GM13977 (cell line): ENCODE measurements at places on chromosomes 5 and 9.

DNA sequence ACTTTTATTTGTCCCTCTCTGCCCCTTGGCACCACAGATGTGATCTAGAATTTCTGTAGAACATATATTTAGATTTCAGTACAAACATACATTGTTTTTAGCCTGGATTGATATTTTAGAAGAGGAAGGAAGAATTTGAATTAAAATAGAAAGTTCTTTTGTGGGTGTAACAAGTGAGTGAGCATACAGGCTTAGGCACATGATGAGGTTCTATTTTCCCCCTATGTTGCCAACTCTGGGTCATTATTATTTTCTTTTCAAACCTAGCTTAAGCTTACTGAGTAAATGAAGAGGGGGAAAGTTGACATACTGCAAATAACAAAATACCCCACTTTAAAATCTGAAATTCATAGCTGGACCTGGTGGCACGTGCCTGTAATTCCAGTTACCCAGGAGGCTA is 102.9 kb downstream of the GCNT1 start:
- DNase-seq, result no peak

DNA sequence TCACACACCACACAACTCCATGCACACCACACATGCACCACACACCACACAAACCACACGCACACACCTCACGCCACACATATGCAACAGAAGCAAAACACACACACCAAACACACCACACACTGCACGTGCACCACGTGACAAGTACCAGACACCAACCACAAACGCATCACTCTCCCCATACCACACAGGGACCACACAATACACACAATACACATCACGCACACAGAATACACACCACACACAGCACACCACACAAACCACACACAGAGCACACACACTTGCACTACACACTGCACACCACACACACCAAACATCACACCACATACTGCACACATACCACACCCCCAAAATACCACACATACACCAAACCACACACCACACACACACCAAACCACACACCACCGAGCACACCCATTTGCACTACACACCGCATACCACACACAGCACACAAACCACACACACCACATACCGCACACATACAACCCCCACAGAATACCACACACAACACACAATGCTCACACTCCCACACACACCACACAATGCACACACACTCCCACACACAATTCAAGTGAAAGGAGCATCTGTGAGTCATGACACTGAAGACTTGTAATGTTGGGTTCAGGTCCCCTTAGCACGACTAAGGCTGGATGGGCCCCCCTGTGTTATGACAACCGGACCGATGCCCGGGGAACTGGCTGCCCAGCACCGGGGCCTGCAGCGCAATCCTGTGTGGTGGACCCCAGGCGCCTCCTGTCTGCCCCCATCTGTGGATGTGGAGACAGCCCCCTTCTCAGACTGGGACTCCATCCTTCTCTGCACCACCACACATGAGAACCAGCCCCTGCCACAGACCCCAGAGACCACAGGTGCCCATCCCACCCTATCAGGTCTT is 6.0 kb upstream of the ZDHHC11 start:
- DNase-seq, result no peak

GRCh38 chr5:168334695-168335094 is 43.2 kb downstream of the WWC1 start:
- DNase-seq, result no peak

GRCh38 chr5:106258591-106259125 is 1412.1 kb downstream of the EFNA5 start:
- DNase-seq, result no peak

DNA sequence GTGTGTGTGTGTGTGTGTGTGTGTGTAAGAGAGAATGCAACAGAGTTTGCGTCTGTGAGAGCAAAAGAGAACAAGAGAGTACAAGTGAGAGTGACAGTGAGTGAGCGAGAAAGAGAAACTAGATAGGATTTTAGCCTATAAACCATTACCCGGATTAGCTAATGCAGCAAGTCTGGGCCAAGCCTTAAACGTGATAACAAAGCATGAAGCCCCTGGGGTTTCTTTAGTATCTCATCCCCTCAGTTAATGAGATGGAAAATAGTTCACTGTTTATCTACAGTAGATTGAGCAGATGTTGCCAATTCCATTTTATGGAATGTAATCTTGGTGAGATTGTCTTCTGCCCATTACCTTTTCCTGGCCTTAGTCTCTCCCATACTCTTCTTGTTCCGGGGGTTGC is 114.5 kb downstream of the MAT2B start:
- DNase-seq, result no peak

DNA sequence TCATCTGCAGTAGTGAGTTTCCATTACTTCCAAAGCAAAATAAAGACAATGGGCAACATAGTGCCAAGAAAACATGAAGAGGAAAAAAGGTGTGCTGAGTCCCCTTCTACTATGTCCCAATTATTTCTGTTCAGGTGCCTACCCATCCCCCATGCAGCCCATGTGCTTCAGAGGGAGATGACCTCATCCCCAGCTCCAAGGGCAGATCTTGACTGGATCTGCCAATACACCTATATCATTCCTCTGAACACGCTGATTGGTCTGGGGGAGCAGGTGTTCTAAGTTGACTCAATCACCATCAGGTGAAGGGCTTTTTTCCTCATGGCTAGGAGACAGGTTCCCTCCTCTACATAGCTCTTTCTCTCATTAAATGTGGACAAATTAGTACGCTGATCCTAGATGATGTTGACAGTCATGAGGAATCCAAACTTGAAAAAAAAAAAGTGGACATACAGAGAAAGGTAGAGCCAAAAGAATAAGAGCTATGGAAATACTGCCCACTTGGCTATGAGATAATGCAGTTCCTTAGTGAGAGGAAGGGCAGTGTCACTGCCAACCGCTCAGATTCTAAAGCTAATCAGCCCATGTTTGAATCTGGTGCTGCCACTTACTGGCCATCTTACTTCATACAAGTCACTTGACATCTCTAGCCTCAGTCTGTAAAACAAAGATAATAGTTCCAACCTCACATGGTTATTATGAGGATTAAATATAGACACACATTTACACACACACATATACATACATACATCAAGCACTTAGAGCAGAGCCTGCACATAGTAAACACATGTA is 23.1 kb downstream of the PRELID2 start:
- no peak for DNase-seq

DNA sequence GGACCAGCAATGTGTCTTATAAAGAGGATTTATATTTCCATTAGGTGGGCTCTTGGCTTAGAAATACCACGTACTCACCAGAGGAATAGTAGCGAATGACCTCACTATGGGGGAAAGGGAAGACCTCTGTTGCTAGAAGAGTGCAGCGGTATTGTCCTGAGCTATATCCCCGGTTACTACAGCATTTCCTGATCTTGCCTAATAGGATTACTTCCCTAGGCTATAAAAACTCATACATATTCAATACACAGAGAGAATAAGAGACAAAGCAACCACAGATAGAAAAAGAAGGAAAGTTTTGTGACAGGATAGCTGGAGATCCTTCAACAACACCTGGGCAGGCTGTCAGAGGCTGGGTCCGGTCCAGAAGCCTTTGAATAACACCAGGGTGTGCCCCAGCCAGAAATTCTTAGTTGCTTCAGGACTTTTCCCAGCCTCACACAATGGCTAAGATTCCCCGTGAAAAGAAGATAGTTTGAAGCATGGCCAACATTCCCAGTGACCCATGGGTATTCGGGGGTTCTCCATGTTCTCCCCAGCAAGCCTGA is 85.4 kb downstream of the TRIM36 start:
- no peak for DNase-seq

GRCh38 chr5:25091921-25092320 is 447.1 kb upstream of the CDH10 start:
- DNase-seq, result no peak

- DNase-seq, result no peak
Measured at GRCh38 chr9:98375138-98375726, 119.8 kb upstream of the TBC1D2 start.

- no peak for DNase-seq
Measured at GRCh38 chr5:134538296-134538695, 12.8 kb downstream of the JADE2 start.

GRCh38 chr9:114339130-114339908 is 9.7 kb downstream of the ORM2 start:
- peak; percentile 90 for DNase-seq

DNA sequence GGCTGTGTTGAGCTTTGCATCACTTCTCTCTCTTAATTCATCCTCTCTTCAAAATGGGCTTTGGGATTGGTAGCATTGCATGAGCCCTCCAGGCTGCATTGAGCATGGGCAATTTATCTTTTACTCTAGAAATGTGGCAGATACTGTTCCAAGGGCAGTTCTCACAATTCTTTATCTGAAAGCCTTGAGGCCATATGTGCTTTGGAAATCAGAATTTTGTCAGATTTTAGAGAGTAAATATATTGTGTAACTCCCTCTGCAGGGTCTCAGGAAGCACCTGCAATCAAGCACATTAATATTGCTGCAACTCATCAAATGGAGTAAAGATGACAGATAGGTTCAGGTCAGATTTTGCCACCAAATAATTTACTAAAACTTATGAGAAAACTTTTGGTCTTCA is 17.6 kb downstream of the ALDOB start:
- no peak for DNase-seq

DNA sequence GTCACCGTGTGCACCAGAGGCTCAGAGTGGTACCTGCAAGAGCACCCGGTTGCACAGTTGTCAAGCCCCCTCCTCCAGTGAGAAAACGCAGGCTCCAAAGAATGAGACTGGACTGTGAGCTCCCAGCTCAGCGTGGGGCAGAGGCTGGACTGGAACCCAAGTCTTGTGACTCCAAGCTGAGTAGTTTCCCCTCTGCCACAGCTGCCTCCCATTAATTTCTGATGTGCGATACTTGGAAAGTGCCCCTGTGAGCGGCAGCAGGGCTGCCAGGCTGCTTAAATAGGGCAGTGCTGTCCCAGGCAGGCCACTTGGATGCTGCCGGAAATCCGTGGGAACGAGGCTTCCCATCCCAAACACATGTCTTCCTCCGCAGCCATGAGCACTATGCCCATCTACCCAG is 62.2 kb upstream of the ANGPTL2 start:
- no peak for DNase-seq

GRCh38 chr5:140220698-140221064 is 45.7 kb downstream of the CYSTM1 start:
- DNase-seq, result no peak

DNA sequence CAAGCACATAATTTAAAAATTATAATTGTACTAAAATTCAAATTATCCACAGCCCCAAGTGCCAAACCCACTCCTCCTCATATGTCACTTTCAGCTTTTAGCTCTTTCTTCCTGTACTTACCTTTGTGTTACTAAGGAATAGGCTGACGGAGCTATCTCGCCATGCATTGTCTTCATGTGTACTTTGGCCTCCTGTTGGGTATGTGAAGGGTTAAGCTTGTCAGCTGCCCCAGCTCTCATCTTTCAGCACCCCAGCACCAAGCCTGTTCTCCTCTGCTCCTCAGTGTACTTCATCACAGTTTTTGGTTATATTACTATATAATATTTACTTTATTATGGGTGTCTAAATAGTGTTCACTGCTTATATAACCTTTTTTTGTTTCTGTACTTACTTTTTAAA is 46.2 kb downstream of the OSTF1 start:
- no peak for DNase-seq
